Choroid plexus epithelial cell (primary cell): ENCODE measurements at places on chromosomes 7 and 10.

- DNase-seq = no peak
These were observed 61.5 kb downstream of the GRB10 start for GRCh38 chr7:50721160-50721559.

DNA sequence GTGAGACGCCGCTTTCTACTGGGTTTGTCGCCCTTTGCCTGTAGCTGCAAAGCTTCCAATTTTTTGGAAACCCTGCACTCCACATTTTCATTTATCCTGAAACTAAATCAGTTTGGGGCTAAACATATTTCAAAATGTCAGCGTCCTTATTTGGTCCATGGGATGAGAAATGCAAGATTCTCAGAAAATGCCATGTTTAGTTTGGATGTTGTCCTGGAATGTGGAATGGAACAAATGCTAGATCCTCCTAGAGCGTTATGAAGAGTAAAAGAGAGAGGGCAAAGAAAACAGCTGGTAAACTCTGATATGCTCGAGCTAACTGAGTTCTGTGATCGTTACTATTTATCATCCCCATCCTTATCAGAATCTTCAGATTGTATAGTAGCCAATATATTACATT, 236.9 kb downstream of the KLF6 start:
- peak; percentile 40 for DNase-seq

DNA sequence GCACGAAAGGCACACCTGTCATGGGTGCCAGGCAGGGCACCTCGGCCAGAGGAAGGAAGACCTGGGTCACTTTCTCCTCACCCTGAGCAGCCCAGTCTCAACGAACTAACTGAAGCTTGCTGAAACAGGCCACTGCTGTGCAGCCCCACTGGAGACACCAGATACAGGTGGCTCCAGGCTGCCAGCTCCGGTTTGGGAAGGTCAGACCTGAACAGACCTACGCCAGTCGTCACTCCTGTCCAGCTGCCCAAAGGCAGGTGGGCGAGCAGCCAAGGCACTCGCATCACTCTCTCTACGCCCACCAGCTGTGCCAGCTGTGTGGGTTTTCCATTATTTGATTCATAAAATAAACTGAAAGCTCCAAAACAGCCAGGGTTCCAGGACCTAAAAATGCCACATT, 256.1 kb downstream of the ZMYND11 start:
- DNase-seq = no peak

- no peak for DNase-seq
These were observed 4.0 kb upstream of the CROT start for GRCh38 chr7:87341441-87341840.

- no peak for DNase-seq
These were observed 408.1 kb downstream of the INHBA start for GRCh38 chr7:41294556-41295454.
